Caudate nucleus (tissue), 63 donors: ENCODE measurements at places on chromosomes 2 and 18.

- no peak for DNase-seq
These were observed 223.2 kb downstream of the ALK start for GRCh38 chr2:29698216-29698615.

DNA sequence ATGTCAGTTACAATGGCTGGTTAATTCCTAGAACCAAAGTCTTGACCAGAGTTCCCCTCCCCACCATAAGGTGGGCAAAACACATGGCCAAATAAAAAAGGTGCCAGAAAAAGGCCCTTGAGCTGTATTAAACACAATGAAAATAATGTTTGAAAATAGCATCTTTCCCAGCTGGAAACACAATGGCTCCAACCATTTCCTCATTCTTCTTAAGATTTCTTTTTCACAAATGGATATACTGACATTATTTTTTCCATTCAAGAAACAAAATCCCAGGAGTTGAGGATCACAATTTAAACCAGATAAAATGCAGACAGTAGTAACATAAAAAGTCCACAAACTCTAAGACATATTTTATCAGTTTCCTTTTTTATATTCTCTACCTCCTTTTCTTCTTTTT lies 143.8 kb downstream of the EXOC6B start:
- no peak for DNase-seq

DNA sequence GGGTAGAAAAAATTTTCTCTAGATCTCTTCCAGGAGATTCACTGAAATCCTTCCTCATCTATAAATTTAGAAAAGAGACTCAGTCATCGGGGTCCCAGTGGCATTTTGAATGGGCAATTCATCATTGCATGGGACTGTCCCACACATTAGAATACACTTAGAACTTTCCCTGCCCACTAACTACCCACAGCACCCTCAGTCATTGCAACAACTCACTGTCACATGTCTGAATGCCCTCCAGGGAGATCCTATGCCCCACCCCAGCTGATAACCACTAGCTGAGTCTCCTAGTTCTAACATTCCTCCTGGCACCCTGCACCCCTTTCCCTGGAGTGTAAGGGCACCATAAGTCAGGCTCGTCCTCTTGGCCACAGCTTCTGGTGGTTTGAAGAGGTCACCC lies 89.6 kb downstream of the INSIG2 start:
- DNase-seq: no peak

GRCh38 chr2:109545828-109546713 lies 67.7 kb downstream of the SEPTIN10 start:
- peak; percentile 60 for DNase-seq

DNA sequence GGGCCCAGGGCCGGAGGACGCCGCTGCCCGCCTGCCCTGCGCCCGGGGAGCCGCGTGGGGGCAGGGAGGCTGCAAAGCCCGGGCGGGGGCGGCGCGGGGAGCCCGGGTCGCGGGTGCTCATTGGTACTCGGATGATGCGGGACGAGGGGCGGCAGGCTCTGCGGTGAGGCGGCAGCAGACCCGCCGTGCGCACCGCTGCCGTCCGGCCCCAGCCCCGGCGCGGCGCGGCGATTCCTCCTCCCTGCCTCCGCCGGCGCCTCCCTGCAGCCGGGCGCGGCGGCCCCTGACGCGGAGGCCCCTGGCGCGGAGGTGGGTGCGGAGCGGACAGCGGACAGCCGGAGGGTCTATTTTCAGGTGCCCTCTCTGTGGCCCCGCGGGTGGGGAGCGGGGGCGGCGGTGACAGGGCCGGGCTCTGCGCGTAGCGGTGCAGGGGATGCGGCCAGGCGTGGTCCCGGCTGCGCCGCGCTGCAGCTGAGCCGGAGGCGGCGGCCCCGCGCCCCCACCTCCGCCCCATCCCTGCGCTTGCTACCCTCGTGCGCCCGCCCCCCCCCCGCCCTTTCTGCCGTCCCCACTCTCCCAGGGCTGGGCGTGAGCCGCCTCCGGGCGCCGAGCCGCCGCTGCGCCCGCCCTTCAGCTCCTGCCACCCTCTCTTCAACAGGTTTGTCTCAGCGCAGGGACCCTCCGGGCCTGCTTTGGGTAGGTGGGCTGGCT lies 640 bp downstream of the SPTBN1 start:
- DNase-seq: peak; percentile 26

DNA sequence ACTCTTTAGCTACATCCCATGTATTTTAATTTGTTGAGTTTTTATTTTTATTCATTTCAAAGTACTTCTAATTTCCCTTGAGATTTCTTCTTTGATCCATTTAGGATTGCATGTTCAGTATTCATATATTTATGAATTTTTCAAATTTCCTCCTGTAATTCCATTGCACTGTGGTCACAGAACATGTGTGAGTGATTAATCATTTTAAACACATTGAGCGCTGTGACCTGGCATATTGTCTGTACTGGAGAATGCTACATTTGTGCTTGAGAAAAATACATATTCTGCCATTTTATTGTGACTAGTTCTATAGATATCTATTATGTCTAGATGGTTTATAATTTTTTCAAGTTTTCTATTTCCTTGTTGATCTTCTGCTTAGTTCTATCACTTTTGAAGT lies 353.7 kb downstream of the RAD51AP2 start:
- no peak for DNase-seq
